ENCODE measurements at places on chromosomes 3 and 15.

- no peak for DNase-seq
These were observed 158.6 kb downstream of the CNTN6 start for GRCh38 chr3:1251282-1252060.

DNA sequence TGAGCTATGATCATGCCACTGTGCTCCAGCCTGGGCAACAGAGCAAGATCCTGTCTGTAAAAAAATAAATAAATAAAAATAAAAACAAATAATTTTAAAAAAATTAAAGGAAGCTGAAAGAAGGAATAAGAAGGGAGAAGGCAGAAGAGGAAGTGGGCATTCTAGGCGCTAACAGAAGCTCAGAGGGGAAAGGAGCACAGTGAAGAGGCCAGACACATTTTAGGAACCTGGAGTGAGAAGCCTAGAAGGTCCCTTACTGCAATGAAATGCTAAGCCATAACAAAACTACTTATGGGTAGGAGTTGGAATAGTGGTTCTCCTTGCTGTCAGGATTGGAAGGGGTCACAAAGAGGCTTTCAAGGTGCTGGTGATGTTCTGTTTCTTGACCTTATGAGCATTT lies 64.0 kb downstream of the ITGB5 start:
- no peak for DNase-seq

GRCh38 chr3:159163656-159164055 lies 361.8 kb downstream of the MFSD1 start:
- no peak for DNase-seq

DNA sequence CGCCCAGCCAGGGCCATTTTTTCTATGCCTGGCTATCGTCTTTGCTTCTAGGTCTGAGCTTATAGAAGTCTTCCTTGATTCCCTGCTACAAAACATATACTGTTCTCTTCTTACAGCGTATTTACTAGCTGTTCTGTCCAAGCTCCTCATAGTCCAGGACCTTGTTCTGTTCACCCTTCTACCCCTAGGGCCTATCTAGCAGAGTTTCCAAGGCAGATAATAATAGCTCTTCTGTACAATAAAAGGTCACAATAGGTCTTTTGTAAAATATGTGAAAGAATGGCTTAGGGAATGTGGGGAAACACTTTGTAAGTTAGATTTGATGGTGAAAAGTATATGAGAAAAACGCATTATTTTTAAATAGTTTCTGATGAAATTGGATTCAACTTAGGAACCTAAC lies 158.2 kb downstream of the P3H2 start:
- no peak for DNase-seq
